SHP77 treated with DMSO at 0.1 percent for 48 hours (cell line): ENCODE measurements at places on chromosomes 11 and 22.

DNA sequence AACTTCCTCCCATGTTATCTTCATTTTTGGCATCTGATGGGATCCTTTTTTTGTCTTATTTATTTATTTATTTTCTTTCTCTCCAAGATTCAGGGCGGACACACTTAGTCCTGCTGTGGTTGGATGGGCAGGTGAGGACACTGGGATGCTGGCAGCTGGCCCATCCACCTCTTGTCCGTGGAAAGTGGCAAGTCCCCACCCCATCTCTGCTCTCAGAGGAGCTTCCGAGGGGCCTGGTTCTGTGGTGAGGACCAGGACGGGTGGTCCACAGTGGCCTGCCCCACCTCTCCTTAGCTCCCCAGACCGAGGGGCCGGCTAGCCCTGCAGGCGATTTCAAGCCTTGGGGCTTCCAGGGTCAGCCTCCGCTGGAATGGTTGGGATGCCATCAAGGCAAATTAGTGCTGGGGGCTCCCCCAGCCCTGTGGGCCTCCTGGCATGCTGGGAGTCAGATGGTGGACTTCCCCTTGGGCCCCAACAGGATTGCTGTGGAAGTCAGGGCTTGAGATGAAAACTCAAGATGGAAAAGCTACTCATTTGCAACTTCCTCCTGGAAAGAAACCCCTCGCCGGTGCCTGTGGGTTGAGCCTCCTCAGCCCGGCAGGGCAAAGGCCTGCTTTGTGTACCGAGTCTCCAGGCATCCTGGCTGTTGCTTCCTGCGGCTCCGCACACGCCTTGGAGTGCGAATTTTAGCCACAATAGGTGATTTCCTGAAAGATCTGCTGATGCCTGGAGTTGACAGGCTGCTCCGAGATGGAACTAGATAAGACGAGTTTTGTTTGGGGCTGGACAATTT is 31.2 kb upstream of the LINC01488 start:
- DNase-seq: no peak

- no peak for DNase-seq
Measured at GRCh38 chr11:115164774-115165173, 339.4 kb downstream of the CADM1 start.

- DNase-seq: no peak
Measured at GRCh38 chr11:112769584-112769983, 191.6 kb upstream of the NCAM1 start.

- no peak for DNase-seq
Measured at GRCh38 chr22:29195118-29195963, 10.4 kb upstream of the EMID1 start.

GRCh38 chr11:91805293-91805692 is 419.3 kb upstream of the FAT3 start:
- no peak for DNase-seq

- DNase-seq: no peak
Measured at GRCh38 chr11:56906683-56907148, 82.0 kb upstream of the OR5AK2 start.

- DNase-seq: no peak
Measured at GRCh38 chr11:78657968-78658839, 83.5 kb upstream of the NARS2 start.

GRCh38 chr11:66008468-66009101 is 3.2 kb upstream of the CST6 start:
- no peak for DNase-seq

- no peak for DNase-seq
Measured at GRCh38 chr22:44002997-44003396, 21.1 kb upstream of the PARVB start.

DNA sequence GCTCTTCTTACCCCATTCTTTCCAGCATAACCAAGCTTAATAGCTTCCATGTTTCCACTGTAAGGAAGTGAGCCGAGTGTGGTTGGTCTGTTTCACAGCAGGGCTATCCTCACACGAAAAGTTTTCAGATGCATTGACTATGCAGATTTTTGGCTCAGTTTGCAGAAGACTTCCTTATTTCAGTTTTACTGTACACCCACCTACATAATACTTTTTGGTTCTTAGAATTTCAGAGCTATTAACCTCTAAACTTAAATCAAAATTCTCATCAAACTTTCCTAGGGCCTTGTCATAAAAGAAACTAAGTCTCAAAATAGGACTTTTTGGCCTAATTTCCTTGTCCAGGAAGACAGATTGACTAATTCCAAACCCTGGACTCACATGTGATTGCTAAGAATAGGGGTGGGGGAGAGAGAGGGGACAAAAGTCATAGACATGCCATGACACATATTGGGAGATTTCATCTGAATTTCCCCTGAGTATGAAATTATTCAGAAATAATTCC is 7.3 kb upstream of the EHF start:
- DNase-seq: no peak

GRCh38 chr11:12007769-12008737 is at the start of gene DKK3:
DKK3 (minus strand) TSS chr11:12008626; CDS start chr11:12008582, 44 bp downstream.
- DNase-seq: no peak

DNA sequence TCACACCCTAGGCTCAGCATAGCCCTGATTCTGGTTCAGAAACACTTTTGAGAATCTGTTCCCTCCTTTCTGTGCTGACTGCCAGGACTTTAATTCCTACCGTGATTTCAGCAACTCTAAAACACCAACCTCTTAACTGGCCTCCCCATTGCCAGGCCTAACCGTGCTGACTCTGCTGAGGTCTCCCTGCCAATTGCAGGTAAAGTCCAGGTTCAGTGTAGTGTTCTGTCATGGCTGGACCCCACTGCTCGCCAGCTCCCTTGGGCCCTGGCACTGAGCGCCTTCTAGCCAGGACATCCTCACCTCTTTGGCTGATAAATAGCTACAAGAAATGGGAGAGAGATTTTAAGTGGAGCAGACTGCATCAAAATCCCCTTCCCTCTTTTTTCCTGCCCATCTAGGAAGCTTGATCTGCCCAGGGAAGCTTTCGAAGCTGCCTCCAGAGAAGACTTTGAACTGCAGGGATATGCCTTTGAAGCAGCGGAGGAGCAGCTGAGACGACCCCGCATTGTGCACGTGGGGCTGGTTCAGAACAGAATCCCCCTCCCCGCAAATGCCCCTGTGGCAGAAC is 4.7 kb downstream of the UPB1 start:
- DNase-seq: no peak

- DNase-seq: peak; percentile 63
Measured at GRCh38 chr22:37442537-37442936, 15.3 kb upstream of the ELFN2 start.

DNA sequence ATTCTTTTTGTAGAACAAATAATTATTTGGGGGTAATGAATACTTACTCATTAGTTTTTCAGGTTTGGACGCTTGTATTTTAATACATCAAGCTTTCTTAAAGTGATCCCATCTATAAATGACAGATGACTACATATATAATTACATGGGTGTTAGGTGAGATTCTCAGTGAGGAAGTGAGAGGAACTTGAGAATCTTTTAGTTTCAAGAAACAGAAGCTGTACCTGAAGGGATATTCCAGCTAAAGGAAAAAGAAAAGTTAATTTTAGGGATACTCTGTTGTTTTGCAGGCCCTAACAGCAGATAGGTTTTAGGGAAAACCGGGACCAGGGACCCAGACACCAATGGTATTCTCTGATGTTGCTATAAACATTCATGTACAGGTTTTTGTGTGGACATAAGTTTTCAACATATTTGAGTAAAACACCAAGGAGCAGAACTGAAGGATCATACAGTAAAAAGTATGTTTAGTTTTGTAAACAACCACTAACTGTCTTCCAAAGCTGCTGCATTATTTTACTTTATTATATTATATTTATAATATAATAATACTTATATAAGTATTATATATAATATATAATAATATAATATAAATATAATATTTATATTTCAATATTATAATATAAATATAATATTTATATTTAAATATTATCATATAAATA is 24.1 kb upstream of the PHOX2A start:
- DNase-seq: no peak

DNA sequence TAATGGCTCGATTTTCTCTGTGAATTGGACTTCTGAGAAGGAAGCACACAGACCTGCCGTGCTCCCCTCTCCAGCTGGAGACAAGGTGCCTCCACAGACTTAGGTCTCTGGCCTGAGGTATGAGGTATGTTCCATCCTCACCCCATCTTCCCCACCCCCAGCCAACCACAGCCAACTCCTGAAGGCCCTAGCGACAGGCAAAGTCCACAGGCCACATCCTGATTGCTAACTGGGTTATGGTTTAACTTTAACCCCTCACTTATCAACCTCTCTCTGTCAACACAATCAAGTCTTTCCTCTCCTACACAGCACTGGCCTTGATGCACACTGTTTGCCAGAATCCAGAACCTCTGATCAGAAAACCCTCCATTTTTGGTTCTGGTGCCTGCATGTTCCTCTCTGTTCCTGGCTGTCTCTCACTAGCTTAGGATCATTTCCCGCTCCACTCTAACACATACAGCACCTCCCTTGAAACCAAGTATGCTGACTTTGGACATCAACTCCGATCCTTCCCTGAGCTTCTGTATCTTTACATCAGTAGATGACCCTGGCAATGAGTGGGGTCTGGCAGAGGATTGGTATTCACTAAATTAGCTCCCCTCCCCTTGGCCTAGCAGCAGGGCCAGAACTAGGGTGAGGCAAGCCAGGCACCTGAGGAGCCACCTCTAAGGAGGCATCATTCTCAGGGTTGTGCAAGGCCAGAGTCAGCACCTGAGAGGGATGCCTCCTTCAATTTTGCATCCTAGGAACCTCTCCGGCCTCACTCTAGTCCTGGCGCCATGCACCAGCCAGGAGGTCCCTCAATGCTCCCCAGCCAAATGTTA is 22.0 kb downstream of the JAML start:
- no peak for DNase-seq

GRCh38 chr11:43282607-43283440 is 29.0 kb upstream of the API5 start:
- DNase-seq: no peak

- no peak for DNase-seq
Measured at GRCh38 chr11:66477263-66478201, 2.7 kb upstream of the DPP3 start.

- no peak for DNase-seq
Measured at GRCh38 chr11:94557421-94557820, 9.7 kb upstream of the PIWIL4 start.

GRCh38 chr11:92886243-92886905 is 83.1 kb upstream of the MTNR1B start:
- DNase-seq: peak; percentile 42

- DNase-seq: no peak
Measured at GRCh38 chr11:35907648-35908431, 36.0 kb upstream of the LDLRAD3 start.

DNA sequence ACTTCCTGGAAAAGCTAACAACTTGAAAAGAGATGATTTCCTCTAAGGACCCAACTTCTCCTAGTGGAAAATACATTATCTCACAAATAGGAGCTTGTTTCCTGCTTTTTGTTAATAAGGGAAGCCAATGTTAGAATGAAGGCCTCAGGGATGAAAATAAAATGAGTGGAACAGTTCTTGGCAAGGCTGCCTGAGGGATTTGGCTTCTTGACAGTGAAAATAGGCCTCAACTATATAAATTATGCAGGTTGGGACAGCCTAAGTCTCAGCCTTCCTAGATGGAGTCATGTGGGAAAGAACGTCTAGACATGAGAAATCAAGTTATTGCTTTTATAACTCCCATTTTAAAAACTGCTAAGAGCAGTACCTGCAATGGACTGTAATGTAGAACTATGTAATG is 92.8 kb upstream of the FIBIN start:
- no peak for DNase-seq

- DNase-seq: no peak
Measured at GRCh38 chr22:37303821-37304274, 21.5 kb downstream of the CYTH4 start.

GRCh38 chr11:44608991-44609782 is 43.7 kb downstream of the CD82 start:
- DNase-seq: no peak

DNA sequence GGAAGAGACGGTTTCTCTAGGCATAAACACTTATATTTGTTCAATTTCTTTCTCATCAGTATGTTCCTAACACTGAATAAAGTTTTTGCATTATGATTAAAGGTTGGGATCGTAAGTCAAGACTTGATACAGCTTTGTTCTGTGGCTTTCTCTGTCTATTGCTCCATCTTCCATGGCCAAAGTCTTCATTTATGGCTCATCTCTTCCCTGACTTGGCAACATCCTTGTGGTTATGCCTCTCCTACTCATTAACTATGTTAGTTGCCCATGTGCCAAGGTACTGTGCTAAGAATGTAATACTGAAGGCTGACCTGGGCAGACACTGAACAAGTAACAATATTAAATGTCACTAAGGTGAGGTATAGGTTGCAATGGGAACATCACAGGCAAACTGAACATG is 1.6 kb upstream of the ACCSL start:
- no peak for DNase-seq

GRCh38 chr22:22666307-22667091 is 22.1 kb downstream of the GGTLC2 start:
- DNase-seq: no peak

DNA sequence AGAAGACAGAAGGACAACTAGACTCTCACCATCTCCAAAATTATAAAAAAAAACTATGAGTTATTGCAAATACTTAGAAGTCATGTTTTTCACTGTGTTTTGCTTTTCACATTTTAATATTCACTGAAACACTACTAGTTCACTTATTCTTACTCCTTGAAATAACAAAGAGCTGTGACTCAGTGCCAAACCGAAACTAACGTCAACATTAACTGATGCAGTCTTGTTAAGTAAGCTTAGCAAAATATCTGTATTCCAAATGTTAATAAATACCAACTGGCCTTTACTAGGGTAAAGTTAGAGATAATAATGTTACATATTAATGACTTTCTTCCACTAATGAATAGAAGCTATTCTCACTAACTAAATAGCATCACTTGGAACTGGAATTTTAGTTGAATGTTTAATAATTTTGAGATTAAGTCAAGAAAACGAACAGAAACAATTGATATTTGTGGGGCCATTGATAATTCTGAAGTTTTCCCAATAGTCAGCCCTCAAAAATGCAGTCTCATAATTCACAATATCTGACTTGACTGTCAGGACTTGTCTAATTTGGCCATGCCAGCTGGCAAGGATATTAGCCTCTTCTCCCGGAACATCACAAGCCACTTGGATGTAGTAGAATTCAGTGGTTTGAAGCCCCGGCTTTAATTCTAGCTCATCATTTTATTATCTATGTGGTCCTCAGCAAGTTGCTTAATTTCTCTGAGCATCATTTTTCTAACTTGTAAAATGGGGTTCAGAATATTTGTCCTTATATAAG is 230.1 kb upstream of the DDI1 start:
- no peak for DNase-seq

- DNase-seq: no peak
Measured at GRCh38 chr11:102552447-102553194, 22.1 kb upstream of the MMP7 start.

- DNase-seq: no peak
Measured at GRCh38 chr11:91798240-91798639, 426.4 kb upstream of the FAT3 start.
